Stimulated activated naive CD8-positive, alpha-beta T cell treated with anti-CD3 and anti-CD28 coated beads, Interleukin-15, Interleukin-2, amounts not matched to agents 100 U/mL and 50 U/mL, for 24 hours (primary cell): ENCODE measurements at places on chromosomes 11 and 22.

GRCh38 chr11:69342588-69343330 lies 48.8 kb downstream of the MYEOV start:
- DNase-seq: peak; percentile 1

DNA sequence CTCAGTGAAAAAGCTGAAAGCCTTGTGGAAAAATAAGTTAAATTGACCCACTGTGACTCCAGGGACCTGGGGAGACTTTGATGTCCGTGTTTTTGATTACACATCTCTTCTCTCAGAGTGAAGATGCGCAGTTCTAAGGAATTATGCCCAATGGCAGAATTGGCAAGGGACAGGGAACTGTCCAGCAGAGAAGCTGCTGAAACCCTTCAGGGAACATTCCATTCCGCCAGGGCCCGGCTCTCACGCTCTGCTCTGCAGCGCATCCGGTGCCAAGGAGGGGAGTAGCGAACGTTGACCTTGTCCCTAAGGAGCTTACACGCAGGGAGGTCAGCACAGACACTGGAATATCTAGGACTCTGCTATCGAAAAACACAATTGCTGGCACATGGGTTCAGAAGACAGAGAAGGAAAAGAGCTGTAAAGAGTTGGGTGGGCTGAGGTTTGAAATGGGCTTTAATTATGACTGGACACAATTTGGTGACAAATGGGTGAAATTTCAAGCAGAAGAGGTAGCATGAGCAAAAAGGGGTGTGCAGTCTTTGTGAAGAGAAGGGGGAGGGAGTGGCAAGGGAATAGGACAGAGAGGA lies 64.5 kb upstream of the B3GAT1 start:
- no peak for DNase-seq

DNA sequence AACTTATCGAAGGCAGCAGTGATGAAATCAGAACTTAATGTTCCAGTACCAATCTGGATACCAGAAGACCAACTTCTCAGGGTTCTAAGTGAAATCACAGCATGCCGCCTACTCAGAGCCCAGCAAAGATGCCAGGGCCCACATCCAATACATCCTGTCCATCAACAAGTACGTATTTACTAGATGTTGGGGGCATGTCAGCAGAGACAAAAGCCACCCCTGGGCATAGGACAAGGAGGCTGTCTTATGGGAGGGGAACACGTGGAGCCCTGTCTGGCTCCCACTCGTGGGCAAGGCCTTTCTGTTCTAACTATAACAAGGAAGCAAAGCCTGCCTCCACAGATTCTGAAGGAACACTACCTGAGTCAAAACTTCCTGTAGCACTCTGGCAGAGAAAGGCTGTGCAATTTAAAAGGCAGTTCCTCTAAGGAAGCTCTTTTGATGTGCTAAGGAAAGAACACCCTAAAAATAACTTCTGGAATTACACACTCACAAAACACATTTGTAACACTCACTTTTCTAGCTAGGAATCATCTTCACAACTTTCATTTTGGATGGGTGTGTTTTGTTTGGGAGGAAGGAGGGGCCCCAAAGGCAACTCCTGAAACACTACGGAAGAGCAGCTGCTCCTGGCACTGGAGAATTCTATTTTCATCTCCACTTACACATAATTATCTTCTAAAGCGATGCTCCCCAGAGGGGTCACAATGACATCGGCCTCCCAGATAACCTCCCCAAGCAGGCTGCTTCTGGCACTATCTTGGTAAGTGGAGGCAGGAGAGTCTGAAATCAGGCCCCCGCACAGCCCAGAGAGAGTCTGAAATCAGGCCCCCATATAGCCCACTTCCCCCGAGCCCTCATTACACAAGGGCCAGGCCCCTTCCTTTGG lies 14.2 kb downstream of the SMCO4 start:
- no peak for DNase-seq

- DNase-seq: no peak
Observed at GRCh38 chr22:37167981-37168647, 18.4 kb upstream of the IL2RB start.

DNA sequence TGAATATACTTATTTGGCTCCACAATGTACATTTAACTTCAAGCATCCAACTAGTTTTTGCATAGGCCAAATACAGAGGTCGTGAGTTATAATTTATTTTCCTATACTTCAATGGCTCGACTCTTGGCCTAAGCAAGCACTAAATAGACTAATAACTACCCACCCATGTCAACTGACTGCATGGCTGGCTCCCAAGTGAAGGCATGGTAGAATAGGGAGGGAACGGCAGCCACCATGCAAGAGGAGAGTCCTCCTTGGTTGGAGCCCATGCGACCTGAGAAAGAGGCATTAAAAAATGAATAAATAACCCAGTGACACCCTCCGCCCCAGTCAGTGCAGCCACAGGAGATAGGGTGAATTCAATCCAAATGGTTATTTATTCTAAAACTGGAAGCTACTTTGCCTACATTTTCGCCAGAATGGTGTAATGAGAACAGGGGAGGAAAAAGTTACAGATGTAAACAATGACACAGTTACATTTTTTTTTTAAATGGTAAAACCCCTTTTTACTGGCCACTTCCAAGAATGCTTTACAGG lies 4.9 kb downstream of the GNG3 start:
- no peak for DNase-seq

GRCh38 chr11:12099132-12099873 lies 11.1 kb upstream of the MICAL2 start:
- no peak for DNase-seq

- no peak for DNase-seq
Observed at GRCh38 chr22:49693848-49694247, 133.8 kb downstream of the BRD1 start.

DNA sequence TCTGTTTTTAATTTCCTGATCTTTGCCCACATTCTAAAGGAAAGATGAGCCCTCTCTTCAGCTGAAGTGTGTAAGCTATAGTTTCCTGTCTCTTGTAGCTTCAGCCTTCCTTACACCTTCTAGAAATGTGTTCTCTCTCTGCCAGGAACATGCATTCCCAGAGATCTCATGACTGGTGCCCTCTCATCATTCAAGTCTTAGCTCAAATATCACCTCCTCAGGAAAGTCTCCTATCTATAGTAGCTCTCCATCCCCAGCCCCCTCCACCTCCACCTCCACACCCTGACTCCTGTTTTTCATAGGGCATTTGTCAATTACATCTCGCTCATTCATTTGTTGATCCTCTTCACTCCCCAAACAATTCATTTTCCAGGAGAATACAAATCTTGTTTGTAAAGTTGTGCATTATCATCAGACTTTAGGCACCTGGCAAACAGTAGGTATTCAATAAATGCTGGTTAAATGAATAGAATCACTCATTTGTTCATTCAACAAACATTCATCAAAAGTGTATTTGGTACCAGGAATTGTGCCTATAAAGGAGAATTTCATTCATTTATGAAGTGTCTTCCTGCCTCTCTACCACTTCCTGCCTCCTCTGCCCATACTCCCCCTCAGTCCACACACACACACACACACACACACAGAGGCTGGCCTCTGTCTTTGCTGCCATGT lies 160.3 kb downstream of the BBOX1 start:
- no peak for DNase-seq

DNA sequence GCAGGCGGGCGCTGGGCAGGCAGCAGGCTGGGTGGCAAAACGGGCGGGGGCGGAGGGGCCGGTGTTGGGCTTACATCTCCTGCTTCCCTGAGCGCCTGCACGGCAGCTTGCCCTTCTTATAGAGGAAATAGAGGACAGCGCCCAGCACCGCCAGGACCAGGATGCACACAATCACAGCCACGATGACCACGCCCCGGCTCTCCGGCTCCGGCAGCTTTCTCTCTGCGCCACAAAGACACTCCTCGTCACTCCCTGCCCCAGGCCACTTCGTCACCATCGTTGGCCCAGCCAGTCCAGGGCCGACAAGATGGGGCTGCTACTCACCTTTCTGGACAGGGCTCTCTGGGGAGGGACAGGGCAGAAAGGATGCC lies 6.3 kb downstream of the MCAM start:
- DNase-seq: no peak

DNA sequence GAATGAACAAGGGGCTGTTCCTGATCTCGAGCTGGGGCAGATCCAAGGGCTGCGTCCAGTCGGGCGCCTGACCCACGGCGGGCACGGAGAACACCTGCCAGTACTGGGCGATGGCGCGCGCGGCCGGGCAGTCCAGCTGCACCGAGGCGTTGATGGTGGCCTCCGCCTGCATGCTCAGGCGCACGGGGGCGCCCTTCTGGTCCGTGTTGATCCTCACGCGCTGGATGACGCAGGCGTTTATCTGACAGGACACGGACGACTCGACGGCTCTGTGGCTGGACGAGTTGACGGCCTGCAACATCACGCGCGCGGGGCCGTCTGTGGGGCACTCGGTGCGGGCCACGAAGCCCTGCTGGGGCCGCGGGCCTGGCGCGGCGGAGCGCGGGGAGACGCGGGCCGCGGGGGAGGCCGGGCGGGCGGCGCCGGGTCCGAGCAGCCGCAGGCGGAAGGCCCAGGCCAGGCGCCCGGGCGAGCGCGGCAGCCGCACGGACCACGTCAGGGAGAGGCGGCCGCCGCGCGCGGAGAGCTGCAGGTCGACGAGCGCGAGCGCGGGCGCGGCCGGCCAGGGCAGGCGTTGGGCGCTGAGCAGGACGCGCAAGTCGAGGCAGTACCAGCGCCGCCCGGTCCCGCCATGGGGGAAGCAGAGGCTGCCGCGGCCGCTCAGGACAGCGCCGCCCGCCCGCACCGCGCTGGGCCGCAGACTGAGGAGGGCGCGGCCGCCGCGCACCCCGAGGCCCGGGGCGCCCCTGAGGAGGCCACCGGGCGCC lies 511 bp downstream of the PKDREJ start:
- DNase-seq: peak; percentile 52

DNA sequence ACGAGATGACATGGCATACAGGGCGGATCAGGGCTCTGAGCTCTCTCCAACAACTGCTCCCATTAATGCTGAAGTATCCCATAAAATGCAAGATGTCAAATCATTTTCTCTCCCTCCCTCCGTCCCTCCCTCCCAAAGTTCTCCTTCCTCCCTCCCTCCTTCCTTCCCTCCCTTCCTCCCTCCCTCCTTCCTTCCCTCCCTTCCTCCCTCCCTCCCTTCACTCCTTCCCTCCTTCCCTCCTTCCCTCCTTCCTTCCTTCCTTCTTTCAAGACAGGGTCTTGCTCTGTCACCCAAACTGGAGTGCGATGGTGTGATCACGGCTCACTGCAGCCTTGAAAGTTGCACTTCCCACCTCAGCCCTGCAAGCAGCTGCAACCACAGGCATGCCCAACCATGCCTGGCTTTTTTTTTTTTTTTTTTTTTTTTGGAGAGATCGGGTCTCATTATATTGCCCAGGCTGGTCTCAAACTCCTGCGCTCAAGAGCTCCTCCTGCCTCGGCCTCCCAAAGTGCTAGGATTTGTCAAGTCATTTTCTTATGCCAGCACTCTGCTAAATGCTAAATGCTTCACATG lies 38.2 kb downstream of the TXN2 start:
- DNase-seq: no peak

- no peak for DNase-seq
Observed at GRCh38 chr11:27678242-27678641, 22.0 kb downstream of the BDNF start.

DNA sequence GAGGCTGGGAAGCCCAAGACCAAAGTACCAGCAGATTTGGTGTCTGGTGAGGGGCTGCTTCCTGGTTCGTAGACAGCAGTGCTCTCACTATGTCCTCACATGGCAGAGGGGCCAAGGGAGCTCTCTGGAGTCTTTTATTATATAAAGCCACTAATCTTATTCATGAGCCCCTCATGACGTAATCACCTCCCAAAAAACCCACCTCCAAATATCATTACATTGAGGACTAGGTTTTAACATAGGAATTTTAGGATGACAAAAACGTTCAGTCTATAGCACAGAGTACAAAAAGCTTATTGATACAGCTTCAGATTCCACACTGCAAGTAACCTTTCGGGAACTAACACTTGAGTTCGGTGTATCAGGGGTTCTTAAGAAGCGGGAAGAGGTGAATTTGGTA lies 4.1 kb upstream of the MS4A18 start:
- no peak for DNase-seq

GRCh38 chr11:104968355-104968855 lies at the start of gene CASP4:
TSS of gene CASP4 (minus strand) at chr11:104968574. CDS start at chr11:104968525, 49 bp downstream.
- DNase-seq: no peak

DNA sequence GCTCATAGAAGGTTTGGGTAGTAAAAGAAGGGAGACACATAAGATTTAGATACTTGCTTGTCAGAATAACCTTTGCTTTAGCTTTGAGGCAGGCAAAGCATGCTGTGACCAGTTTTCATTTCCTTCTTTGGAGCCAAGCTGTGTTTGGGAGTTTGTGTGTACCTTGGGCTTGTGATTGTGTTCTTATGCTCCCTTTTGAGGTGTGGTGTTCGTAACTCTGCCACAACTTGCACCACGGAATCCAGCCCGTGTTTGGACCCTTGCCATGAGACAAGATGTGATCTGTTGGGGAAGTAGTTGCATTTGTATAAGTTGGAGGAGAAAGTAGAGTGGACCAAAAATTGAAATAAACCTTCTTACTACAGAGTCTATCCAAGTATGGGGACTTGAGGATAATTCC lies 34.0 kb downstream of the BMAL1 start:
- DNase-seq: no peak

GRCh38 chr11:75240311-75241035 lies at the start of gene TPBGL:
TSS of gene TPBGL (plus strand) at chr11:75240774. CDS start at chr11:75241050, 276 bp downstream.
- peak; percentile 36 for DNase-seq

- DNase-seq: no peak
Observed at GRCh38 chr11:76962583-76963416, 71.4 kb upstream of the B3GNT6 start.
